ENCODE measurements at places on chromosomes 5 and 9.

DNA sequence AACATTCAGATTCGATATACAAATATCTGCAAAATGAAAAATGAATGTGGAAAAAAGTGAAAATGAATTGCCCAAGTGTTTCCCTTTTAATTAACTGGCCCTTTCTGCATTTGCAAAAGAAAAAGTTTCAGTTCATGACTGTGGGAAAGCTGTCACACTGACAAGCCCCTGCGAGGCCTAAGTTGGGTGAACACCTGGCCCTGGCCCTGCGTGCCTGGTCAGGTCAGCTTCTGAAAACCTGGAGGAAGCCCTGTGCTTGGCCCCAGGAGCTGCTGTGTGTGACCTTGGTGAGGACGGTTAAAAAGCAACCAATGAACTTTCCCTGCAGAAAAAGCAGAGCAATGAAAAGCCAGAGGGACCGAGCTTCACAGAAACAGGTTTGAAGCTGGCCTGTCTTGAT lies 41.0 kb upstream of the SHC3 start:
- no peak for DNase-seq

DNA sequence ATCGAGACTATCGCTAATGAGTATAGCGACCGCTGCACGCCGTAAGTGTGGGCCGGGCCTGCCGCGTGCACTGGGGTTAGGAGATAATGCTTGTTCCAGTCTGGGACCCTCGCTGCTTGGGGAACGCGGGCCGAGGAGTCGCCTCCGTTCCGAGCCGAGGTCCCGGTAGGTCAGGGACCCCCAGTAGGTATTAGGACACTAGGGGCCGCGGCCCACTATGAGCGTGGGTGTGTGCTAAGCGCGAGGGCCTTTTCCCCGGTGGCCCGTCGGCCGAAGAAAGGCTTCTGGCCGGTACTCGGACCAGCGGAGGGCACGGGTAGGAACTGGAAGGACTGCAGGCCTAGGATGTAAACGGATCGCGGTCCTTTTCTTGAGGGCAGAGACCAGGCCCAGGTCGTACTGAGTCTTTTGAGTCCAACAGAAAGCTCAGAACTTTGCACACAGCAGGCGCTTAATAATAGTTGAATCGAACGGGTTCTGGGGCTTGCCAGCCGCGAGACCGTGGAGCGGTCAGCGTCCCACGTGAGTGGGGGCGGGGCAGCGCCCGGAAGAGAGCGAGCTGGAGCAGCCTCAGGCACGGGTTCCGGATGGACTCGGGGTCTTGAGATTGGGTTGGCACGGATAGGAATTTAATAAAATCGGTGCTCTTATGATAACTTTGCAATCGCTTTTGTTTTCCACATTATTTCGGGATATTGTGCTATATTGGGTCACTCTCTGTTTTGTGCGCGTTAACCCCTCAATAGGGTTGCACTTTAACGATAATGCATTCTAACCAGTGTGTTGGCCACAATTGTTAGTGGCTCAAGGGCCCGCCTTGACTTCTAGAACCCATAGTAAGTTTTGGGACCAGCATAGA lies 733 bp downstream of the HSPA4 start:
- peak; percentile 11 for DNase-seq

GRCh38 chr9:87324613-87325194 lies 173.0 kb upstream of the DAPK1 start:
- no peak for DNase-seq

DNA sequence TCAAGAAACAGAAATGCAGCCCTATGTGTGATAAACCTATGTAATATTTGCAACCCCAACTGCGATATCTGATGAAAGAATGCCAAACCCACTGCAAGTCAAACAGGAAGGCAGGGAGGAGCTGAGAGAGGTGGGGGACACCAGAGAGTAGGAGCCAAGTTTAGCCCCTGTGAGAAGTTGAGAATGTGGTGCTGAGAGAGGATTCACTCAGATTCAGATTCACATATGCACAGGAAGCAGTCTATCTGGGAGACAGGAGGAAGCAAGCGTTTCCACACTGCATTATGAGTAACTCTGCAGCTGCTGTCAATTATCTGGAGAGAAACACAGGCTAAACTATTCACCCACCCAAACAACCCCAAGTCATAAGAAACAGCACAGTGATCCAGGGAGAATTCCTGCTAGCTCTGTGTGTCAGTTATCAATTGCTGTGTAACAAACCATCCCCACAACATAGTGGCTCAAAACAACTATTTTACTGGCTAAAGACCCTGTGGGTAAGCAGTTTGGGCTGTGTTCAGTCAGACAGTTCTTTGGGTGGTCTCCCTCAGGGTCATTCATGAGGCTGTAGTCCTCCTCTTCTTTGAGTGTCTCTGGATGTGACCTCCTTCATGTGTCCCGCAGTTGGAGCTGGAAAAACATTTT lies 161.9 kb upstream of the RAI14 start:
- DNase-seq = no peak

DNA sequence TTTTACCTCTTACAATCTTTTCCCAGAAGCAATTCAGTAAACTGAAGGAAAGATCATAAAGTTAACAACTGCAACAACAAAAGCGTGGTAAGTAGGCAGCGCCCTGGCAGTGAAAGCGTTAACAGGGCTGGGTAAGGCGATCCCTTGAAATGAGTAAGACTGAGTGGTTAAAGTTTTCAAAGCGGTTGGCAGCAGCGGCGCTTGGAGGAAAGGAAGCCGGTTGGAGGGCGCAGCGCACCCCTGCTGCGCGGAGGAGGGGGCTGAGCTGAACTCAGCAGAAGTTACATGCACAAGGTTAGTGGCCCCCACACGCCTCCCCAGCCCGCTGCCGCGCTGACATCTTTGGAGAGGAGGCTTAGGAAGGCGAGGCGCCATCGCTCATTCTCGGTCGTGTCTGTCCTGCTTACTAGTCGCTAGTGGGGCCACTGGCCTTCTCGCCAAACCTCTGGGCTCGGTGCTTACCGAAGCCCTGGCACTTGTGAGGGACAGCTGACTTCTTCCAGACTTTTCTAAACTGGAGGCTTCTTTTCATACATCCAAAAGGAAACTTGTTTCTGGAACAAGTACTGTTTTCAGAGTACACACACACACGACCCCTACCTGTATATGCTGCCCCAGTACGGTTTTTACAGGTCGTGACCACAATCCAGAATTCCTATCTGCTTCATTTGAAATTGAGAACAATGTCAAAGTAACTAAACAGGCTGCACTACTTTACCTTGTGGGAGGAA lies at the start of gene SH3RF2:
SH3RF2 (plus strand) TSS at position 178 of the 731 bp plus-strand sequence. CDS start 1,351 bp downstream, outside the sequence.
- no peak for DNase-seq

- DNase-seq = no peak
Observed at GRCh38 chr9:112380825-112381221, 915 bp downstream of the HSDL2 start.

DNA sequence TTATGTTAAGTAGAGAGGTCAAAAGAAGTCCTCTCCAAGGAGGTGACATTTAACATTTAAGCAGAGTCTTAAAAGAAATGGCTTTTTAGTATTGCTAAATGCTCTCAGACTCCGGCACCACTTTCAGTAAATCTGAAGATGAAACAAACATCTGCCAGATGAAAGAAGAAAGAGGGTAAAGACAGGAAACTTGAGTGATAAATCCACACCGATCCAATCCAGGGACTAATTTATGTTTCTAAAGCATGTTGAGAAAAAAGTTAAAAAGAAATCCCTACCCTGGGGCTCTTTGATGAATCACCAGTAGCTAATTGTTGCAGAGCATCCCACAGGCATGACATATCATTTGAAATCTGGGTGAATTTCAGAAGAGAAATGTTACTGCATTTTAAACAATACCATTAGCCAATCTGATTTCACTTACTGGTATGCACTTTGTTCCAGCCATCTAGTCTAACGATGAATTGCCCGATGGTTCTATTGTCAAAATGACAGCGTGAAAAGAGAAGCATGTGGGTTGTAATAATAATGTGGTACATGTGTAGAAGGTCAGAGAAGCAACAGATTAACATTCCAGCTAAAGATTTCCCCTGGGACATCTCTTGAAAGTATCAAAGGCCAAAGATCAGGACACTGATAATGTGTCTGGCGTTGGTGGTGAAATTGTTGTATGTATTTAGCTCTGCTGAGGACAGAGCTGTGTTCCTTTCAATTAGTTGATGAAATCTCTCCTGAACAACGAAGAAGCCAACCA lies 485.7 kb downstream of the CSNK1G3 start:
- no peak for DNase-seq

DNA sequence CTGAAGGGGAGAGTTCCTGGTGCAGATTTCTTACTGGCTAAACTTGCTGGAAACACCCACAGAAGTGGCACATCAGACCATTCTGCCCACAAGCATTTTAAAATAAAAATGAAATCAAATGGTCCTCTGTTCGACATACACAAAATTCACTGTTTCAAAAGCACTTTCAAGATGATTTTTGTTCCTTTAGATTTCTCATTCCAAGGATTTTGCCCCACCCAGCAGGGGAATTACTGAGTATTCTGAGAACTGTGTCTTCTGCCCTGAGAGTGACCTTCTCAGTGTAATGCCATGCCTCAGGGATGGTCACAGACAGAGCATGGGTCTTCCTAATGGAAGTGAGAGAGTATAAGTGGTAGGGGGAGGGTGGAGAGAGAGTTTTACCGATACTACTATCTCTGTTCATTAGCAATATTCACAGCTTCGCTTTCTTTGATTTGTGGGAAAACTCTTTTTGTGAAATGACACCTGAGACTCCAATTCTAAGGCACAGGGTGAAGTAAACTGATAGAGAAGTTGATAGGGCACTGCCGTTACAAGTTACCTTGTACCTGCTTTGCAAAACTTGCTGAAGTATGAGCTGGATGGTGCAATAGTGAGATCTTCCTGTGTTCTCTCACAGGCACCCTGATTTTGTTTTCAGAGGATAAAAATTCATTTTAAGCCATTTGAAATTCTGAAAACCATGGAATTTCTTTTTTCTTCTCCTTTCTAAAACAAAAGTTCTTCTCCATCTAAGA lies 95.8 kb upstream of the CD180 start:
- no peak for DNase-seq

- no peak for DNase-seq
Observed at GRCh38 chr5:78387468-78388153, 27.2 kb downstream of the SCAMP1 start.

- DNase-seq = no peak
Observed at GRCh38 chr5:43208658-43209057, 16.6 kb downstream of the NIM1K start.

DNA sequence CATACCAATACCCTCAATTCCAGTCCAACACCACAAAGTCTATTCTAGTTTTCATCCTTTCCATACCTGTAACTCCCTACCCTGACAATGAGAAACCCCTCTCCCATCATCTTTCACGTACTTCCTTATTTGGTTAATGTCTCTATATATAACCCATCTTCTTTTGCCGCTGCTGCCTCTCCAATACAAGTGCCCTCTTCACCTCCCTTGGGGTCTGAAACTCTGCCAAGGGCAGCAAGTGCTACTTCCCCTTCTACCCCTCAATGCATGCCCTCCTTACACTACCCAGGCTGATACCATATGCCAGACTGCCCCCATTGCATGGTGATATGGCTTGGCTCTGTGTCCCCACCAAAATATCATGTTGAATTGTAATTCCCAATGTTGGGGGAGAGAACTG lies 24.4 kb upstream of the SMIM15 start:
- DNase-seq = no peak

- no peak for DNase-seq
Observed at GRCh38 chr9:123784518-123784917, 145.4 kb downstream of the DENND1A start.

- DNase-seq = no peak
Observed at GRCh38 chr9:78028926-78029325, 2.7 kb downstream of the GNAQ start.

DNA sequence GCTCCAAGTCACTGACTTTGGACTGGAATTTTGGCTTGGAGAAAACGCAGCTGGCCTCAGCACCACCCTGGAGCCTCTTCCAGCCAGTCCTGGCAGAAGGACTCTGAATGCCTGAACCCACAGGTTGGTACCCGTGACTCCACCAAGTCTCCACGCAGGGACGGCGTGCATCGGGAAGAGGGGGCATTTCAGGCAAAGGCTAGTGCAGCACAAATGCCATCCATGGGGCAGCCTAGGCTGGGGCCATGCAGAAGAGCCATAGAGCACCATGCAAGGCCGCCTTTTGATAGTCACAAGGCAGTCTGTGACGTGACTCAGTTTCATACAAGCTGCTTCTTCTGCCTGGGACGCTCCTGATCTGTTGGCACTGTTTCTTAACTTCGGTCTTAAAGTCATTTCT lies 28.0 kb downstream of the GDNF start:
- no peak for DNase-seq

DNA sequence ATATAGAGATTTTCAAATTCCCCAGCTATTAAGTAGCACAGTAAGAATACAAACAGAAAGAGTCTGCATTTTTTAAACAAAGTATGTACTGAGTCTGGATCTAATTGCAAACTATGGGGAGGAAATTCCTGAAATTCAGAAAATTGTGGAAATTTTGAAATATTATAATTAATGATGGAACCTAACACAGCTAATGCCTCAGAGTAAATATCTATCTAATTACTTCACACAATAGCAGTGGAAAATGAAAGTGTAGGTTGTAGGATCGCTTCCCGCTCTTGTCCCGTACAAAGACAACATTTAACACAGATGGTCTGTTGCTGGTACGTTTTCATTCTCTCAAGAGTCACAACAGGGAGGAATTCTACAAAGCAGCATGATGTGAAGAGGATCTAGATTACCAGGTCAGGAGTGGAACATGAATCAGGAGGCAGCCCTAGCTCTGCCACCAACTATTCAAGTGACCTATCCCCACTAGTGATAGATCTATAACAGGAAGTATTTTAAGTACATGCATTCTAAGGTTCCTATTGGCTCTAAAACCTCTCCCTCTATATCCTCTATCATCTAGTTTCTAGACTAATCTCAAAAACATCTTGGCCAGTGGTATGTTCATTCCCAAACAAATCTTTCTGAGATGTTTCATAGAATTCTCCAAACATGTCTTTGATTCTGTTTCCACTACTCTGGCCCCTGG lies 58.9 kb upstream of the GRAMD2B start:
- no peak for DNase-seq

DNA sequence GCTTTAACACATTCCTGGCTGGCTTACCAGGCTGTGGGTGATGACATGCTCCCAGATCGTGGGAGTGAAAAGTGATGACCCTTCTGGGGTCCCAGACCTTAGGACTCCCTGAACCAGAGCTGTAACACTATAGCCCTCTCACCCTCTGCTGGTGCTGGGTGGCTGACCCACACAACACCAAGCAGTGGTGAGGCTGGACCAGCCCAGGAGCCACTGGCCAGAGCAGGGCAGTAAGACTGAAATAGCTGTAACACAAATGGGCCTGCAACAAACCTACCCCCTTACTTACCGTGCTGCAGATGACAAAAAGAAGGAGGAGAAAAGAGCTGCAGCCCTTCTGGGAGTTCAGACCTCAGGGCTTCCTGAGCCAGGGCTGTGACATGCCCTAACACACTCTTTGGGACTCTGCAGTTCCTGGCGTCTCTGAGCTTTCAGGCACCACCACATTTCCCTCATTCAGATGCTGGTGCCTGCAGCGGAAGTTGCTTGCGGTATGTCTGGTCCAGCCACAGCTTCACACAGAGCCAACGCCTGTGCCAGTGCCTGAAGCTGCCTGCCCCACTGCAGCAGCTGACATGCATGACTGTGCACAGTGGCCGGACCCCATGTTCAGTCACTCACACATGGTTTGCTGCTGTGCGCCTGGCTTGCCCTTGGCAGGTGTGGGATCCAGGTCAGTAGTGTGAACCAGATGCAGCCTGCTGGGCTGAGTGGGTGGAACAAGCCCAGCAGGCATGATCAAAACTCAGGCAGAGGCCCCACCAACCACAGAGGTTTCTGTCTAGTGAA lies 1247.4 kb downstream of the EFNA5 start:
- DNase-seq = no peak

All from effector CD4-positive, alpha-beta T cell (primary cell).